NCI-H510A (cell line): ENCODE measurements at places on chromosomes 5 and 9.

DNA sequence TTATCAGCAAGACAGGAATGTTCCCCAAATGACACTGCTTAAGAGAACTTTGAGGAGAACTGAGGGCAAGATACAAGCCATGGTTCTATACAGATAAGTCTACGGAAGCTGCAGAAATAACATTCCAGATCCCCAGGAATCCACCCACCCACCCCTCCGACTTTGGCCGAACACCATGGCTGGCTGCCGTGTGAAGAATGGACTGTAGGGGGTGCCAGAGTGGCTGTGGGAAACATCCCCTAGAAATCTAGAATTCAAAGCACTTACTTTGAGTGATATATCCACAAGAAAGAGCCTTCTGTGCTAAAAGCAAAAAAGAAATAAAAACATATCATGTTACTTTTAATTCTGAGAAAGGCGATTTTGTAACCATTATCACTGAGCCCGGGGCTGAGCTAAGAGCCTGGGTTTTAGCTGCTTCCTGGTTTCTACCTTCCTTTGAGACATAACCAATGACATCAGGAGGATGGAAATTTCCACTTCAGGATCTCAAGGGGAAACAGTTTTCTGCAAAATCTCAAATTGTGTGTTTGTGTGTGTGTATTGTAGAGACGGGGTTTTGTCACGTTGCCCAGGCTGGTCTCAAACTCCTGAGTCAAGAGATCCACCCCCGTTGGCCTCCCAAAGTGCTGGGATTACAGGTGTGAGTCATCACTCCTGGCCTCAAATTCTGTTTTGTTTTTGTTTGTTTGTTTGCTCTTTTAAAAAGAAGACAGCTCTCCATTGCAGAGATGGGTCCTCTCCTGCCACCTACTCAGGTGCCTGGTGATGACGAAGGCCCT is 36.4 kb downstream of the GGTA1 start:
- DNase-seq, result no peak

DNA sequence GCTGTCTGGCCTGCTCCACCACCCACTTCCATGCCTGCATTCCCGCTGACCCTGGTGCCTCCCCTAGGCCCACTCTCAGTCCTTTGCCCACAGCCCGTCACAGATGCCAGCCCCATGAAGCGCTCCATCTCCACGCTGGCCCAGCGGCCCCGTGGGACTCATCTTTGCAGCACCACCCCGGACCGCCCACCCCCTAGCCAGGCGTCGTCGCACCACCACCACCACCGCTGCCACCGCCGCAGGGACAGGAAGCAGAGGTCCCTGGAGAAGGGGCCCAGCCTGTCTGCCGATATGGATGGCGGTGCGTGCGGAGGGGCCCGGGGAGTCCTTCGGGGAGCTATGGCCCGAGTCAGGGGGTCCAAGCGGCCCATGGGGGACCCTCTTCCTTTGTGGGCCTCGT is 242.5 kb downstream of the CACNA1B start:
- DNase-seq, result no peak

GRCh38 chr5:160064995-160065614 is 54.1 kb downstream of the PWWP2A start:
- DNase-seq, result no peak

DNA sequence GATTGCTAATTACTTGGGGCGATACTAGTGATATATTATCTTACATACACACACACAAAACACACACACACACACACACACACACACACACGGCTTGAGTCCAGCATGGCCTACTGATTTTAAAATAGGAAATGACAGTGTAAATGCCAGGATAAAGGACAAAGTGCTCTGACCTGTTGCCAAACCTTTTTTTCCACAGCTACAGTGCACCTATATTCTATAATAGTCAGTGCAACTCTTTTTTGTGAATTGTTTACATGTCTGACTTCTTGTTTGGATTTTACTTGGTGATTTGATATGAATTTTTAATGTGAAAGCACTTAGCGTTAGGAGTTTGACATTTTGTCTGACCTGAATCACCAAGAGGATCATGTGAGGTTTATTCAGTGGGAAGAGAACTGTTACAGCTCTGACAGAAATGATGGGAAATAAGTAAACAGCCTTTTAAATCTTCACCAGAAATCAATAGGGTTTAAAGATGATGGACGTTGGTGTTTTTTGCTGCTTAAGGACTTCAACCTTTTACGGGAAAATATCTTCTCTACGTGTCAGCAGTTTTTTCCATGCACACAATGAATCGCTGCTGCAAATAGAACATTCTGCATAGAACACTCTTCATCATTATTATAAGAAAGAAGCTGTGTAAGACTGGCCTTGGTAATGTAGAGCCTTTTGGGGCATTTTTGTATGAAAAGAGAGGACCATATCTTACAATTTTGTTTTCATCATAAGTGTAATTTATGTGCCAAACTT is 218.5 kb downstream of the RANBP17 start:
- DNase-seq, result no peak

DNA sequence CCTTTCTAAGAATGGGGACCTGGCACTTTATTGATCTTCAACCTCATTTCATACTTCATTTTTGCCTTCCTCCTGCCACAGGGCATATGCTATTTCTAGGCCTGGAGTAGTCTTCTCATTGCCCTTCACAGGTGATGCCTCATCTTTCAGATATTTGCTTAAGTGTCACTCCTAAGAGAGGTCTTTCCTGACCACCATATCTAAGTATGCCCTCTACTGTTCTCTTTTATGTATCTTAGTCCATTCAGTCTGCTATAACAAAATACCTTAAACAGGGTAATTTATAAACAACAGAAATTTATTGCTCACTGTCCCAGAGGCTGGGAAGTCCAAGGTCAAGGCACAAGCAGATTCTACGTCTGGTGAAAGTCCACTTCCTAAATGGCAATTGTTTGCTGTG is 99.1 kb downstream of the ADAMTS6 start:
- DNase-seq, result no peak

DNA sequence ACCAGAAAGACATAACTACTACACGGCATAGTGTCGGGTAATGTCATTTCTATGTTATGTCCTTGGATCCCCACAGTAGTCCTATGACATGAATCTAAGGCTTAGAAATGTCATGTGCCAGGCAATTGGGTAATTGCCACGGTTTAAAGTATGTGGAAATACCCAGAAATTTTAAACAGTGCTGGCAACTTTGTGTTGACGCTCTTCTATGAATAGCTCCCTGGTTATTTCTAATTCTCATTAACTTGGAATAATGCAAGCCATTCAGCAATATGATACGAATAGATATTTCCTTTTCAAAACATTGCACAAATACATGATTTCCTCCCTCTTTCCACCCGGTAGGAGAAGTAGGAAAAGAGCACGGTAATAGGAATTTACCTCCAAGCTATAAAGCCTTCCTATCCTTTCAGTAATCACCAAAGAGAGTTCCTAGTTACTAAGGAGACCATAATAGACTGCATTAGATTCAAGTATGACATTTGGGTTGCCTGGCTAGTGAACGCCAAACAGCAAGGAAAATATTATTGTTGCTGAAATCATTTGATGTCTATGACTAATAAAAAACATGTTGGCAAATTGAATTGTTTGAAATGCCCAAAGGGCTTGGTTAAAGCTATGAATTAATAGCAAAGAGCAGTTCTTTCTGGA is 168.4 kb downstream of the CCDC192 start:
- no peak for DNase-seq
